MCF 10A (cell line): ENCODE measurements at places on chromosomes 5 and 9. TPM values are rescaled to one million over a fixed set of nuclear protein-coding genes. Genes with fewer than 3 reads are reported as not detected.

Gene SPEF2
- total RNA-seq = 5.3 and 5.6 TPM in 2 replicates

Gene IGFBPL1
- total RNA-seq = not detected in 2 replicates

Gene SPATA31A3
- total RNA-seq = not detected in 2 replicates

Gene SOWAHA
- not detected in 2 replicates for total RNA-seq

Gene SCGB3A2
- total RNA-seq = not detected in 2 replicates

Gene FOXE1
- not detected in 2 replicates for total RNA-seq

Gene MSMP
- total RNA-seq = not detected in 2 replicates

Gene IRX2
- 35.4 and 43.4 TPM in 2 replicates for total RNA-seq

Gene AIF1L
- total RNA-seq = 2.6 and 4.1 TPM in 2 replicates

Gene MTX3
- 23.9 and 28.2 TPM in 2 replicates for total RNA-seq

Gene TRIM36
- 4.9 and 7.1 TPM in 2 replicates for total RNA-seq

Gene TNPO1
- 147 and 167 TPM in 2 replicates for total RNA-seq

Gene PHPT1
- total RNA-seq = 173 and 193 TPM in 2 replicates

Gene ECSCR
- total RNA-seq = not detected in 2 replicates

Gene GPR150
- not detected in 2 replicates for total RNA-seq

Gene ADGRD2
- total RNA-seq = not detected in 2 replicates

Gene TTC16
- 0.19 and 0.32 TPM in 2 replicates for total RNA-seq

Gene TLX3
- total RNA-seq = not detected in 2 replicates

Gene GRXCR2
- not detected in 2 replicates for total RNA-seq

Gene PAEP
- not detected in 2 replicates for total RNA-seq

Gene PHYHD1
- total RNA-seq = 0.70 and 2.0 TPM in 2 replicates

DNA sequence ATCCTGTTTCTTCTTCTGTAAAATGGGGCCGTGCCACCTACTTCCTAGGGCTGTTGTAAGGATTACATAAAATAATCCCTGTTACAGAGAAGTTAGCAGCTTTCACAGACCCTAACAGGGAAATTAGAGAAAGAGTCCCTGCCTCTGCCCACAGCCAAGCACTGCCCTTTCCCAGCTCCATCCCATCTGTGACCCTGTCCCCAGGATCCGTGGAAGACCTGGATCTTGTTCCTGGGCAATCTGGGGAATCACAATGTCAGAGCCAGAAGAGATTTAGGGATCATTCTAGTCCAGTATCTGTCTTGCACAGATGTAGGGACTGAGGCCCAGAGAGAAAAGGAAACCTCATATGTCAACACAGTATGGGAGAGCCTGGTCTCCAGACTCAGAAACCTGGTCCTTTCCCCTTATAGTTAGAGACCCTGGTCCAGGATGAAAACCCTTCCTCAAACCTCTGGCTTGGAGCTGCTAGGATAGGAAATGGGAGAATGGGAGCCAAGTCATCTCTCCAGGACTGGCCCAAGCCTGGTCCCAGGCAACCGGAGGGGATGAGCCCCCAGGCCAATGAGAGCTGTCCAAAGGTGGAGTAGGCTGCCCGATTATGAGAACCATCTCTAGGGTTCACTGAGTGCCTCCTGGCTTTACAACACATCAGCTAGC, 12.5 kb downstream of the LHX6 start:
- no peak for DNase-seq

- no peak for DNase-seq
Measured at GRCh38 chr9:127525401-127526188, 74.3 kb downstream of the LRSAM1 start.

GRCh38 chr9:38641985-38642864, 21.8 kb upstream of the ANKRD18A start:
- peak; percentile 76 for DNase-seq

- DNase-seq = peak; percentile 38
Measured at GRCh38 chr5:168312606-168313295, 21.3 kb downstream of the WWC1 start.

GRCh38 chr9:121776739-121777637, 125.6 kb downstream of the DAB2IP start:
- no peak for DNase-seq

DNA sequence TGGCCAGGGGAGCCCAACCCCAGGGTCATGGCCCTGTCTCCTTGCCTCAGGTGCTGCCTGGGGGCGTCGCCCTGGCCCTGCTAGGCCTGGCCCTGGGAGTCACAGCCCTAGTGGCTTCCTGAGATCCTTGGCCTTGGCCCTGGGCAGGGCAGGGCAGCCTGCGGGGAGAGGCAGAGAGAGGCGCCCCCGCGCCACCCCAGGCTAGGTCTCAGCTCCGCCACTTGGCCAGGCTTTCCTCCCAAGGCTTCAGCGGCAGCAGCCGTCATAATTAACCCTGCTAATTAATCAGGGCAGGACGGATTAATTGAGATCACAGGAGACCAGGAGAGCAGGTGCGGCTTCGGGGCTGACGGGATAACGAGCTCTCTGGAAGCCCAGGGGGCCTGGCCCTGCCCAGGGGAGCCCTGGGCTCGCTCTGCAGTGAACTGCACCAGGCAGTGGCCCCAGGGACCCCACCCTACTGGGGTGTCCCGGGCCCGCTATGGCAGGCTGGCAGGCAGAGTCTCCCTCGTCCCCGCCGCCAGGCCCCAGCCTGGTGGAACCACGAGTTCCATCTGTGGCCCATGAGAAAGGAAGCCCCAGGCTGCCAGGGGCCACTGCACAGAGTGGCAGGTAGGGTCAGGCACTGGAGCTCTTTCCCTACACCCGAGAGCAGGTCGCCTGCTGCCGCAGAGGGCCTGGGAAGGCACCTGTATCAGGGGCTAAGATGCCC, 269.6 kb downstream of the PBX3 start:
- DNase-seq = no peak

- DNase-seq = peak; percentile 27
Measured at GRCh38 chr5:73558950-73559349, 6.5 kb downstream of the ANKRA2 start.

- no peak for DNase-seq
Measured at GRCh38 chr9:20367855-20368254, 254.4 kb downstream of the MLLT3 start.

DNA sequence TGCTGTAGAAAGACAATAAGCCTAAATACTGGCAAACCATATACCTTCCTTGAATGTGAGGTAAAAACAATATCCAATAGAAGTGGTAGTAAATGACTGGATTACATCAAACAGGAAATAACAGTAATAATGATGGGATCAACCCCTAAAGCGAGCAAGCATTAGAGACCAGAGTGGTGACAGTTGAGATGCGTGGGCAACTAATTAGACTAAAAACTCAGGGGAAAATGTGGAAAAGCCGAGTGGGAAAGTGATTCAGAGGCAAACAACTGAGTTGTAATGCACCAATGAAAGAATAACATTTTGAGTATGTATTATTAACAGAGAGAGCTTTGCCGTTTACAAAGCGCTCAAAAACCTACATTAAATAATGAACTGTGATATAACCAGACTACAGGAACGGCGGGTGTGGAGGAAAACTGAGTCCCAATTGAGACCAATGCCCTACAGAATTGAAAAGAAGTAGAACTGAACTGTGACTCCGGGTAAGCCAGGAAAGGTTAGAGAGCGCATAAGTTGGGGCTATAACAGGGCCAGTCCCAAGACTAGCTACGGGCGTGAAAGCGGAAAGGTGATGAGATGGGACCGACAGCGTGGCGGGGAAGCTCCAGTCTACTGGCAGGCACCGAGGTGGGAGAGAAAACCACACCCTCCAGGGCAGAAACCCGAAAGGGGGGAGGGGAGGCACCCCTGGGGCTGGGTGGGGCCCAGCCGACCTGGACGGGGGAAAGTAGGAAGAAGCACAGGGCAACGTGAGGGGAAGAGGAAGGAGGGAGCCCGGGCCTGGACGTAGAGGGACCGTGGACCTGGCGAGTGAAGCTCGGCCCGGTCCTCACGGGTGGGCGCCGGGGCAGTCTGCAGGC, 592 bp downstream of the UBAP2 start:
- DNase-seq = peak; percentile 44

GRCh38 chr9:726005-726404, 115.5 kb upstream of the DMRT1 start:
- no peak for DNase-seq

GRCh38 chr5:82806513-82806912, 270.7 kb downstream of the TMEM167A start:
- DNase-seq = peak; percentile 23

GRCh38 chr9:120014796-120015195, 565.2 kb downstream of the CDK5RAP2 start:
- DNase-seq = no peak

GRCh38 chr5:22372376-22372775, 480.8 kb downstream of the CDH12 start:
- peak; percentile 75 for DNase-seq

GRCh38 chr9:23754551-23754950, 71.5 kb downstream of the ELAVL2 start:
- no peak for DNase-seq

- peak; percentile 94 for DNase-seq
Measured at GRCh38 chr9:101465326-101465915, 29.8 kb upstream of the ALDOB start.

- DNase-seq = no peak
Measured at GRCh38 chr5:142836048-142836447, 65.9 kb downstream of the ARHGAP26 start.

GRCh38 chr5:43421450-43422133, 9.4 kb upstream of the CCL28 start:
- no peak for DNase-seq

- DNase-seq = peak; percentile 2
Measured at GRCh38 chr9:110429453-110429852, 91.8 kb upstream of the TXNDC8 start.

DNA sequence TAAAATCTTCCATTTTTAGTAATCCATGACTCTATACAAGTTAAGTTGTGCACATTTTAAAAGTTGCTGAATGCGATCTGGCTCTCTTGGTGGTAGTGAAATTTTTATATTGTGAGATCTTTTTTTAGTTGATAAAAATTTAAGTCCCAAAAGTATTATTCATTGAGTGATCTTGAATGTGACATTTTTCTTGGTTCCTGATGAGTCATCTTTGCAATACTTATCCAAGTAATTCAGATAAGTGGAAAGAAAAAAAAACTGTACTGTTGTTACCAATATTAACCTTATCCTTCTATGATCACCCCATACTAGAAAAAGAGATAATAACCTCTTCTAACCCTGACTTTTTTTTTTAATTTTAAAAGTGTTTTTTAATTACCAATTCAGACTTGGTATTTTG, 601.3 kb downstream of the PSAT1 start:
- DNase-seq = no peak

GRCh38 chr5:2385818-2386217, 365.7 kb downstream of the IRX2 start:
- DNase-seq = no peak

- no peak for DNase-seq
Measured at GRCh38 chr5:95988094-95988493, 26.4 kb upstream of the ELL2 start.

GRCh38 chr5:133824661-133825254, 143.7 kb downstream of the C5orf15 start:
- no peak for DNase-seq

DNA sequence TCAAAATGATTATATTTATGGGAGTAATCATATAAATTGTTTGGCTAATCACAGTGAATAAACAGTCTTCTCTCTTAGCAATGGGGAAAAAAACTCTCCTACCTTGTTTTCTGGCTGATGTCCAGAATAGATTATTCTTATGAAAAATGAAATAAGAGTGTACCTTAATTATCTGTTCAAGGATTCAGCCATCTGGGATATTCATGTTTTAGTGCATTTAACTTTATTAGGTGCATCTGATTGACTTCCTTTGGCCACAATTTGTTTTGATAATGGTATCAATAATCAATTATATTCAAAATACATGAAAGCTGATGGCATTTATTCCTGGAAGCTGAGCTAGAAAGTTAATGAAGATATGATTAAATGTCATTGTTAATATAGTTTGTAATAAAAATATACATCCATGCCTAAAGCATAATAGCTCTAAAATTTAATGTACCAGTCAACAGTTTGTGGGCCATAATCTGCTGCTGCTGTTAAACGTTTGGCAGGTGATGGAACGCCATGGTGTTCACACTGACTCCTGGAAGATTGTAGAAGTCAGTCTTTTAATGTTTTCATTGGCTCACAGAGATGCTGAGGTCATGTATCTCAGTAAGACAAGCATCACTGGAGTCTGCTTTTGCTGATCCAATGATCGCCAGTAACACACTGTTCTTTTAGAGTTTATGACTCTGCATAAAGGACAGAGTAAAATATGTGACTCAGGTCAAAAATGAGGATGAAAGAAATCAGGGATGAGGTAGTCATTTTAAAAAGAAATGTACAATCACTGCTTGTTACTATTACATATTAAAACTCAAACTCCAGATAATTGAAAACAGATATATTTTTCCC, 105.8 kb downstream of the ISL1 start:
- DNase-seq = no peak

DNA sequence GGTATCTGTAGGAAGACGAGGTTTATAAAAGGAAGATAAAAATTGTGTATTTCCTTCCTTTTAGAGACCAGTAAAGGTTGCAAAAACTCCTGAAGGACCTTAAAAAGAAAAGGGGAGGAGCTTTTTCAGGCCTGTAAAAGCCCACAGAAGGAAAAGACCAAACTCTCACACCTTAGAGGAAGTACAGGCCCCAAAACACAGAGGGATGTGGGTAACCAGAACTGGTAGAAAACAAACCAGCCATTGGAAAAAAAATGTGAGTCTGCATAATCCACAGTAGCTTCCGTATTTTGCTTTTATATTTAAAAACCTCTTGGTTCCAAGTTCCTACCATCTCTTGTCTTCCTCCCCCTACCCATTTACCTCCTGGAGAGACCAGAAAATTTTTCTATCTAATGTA, 8.5 kb downstream of the GIN1 start:
- DNase-seq = no peak

DNA sequence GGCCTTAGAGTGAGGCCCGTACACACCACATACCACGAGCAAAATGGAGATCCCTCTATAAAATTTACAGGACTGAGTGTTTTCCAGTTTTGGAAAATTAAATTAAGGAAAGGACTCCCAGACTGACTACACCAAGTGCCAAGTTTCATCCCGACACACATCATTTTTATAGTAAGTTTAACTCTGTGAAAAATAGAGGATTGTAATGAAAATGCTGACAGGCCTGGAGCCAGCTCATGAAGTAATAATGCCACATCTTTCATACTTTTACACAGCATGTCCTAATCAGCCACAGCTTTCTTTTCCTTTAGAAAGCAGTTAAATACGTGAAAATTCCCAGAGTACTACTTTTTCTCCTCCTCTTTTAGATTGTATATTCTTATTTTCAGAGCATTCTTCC, 169.2 kb downstream of the SAXO1 start:
- DNase-seq = no peak

DNA sequence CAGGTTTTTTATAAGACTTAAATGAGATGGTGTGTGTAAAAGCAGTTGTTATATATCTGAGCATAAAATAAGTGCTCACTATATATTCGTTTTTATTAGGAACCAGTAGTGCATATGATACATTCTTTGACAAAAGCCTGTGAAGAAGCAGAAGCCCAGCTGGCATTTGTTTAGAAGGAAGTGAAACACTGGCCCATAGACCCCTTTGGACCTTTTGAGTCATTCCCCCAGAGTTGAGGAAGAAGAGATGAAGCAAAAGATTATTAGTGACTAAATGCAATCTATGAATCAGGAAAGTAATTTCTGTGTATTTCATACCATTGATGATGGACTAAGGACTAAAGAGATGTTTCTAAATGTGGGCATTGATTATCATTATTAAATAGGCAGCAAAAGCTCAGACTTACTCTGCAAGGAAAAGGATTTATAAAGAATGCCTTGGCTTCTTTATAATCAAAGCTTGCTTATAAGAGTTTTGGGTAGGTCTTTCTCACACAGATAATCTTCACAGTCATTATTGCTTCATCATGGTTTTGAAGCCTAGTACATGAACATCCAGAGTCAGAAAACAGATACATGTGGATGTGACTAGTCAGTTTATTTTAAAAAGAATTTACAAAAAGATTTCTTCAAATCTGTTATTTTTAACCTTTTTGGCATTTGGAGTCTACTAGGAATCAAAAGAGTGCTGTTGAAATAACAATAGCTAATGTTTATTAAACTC, 16.9 kb upstream of the FER start:
- no peak for DNase-seq
